ENCODE measurements at places on chromosomes 3 and 15. TPM values are rescaled to one million over a fixed set of nuclear protein-coding genes. Genes with fewer than 3 reads are reported as not detected.
A peak's percentile ranks its signal among the peaks of the same experiment; 100 is the strongest.

- no peak for DNase-seq
These were observed 138.6 kb downstream of the MEGF11 start for GRCh38 chr15:66114863-66115425.

The KBTBD13 gene
- total RNA-seq, result 3.2 TPM

DNA sequence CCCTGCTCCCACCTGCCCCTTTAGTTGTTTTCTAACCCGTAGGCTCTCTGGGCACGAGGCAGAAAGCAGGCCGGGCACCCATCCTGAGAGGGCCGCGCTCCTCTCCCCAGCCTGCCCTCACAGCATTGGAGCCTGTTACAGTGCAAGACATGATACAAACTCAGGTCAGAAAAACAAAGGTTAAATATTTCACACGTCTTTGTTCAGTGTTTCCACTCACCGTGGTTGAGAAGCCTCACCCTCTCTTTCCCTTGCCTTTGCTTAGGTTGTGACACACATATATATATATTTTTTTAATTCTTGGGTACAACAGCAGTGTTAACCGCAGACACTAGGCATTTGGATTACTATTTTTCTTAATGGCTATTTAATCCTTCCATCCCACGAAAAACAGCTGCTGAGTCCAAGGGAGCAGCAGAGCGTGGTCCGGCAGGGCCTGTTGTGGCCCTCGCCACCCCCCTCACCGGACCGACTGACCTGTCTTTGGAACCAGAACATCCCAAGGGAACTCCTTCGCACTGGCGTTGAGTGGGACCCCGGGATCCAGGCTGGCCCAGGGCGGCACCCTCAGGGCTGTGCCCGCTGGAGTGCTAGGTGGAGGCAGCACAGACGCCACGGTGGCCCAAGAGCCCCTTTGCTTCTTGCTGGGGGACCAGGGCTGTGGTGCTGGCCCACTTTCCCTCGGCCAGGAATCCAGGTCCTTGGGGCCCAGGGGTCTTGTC is 48.5 kb downstream of the PGPEP1L start:
- DNase-seq, result no peak

The GASK1A gene
- 0.52 TPM for total RNA-seq

DNA sequence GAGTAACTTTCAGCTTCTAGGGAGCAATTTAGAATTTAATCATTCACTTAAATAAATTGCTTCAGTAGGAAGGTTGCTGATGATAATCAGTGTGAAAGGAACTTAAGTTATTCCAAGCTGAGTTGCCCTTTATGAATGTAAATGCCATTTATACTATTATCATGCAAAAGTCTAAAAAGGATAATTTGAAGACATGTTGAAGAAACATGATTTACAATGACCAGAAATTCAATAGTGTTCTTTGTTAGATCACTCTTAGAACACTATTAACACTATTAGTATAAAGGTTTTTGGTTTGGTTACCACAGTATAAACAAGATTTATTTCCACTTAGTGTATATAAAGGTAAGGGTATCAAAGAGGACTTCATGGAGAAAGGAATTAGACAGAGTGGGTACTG is 1.6 kb downstream of the OR4F6 start:
- DNase-seq, result no peak

The GHSR gene
- not detected for total RNA-seq

DNA sequence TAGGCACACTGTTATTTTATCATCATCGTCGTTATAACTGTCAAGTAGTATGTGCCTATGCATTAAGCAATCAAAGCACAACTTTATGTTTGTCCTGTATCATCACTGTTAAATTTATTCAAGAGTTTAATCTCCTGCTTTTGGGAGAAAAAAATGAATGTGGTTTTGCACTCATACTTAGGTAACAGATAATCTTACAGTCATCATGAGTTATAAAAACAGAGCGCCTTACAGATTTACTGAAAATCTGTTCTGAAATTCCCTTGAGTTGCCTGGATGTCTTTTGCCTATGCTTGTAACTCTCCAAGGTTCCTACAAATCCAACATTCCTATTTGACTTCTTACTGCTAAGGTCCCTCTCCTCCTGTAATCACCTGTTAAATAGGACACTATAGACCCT is 307.3 kb downstream of the ZIC4 start:
- DNase-seq, result no peak

DNA sequence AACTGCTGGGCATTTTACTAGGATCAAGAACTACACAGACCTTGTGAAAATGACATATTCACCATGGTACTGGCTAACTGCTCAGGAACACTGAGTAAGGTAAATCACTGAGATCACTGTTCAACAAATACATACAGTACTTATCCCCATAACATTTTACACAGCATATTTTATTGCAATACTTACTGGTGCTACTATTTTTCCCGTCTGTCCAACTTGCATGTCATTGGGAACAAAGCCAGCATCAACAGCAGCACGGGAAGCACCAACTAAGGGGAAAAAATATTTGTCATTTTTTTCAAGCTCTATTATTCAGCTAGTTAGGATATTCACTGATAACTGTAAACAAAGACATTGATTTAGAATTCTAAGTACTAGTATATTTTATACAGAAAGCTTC is 37.0 kb downstream of the ETFA start:
- no peak for DNase-seq

- peak; percentile 51 for DNase-seq
These were observed at the start of gene FAM174B for GRCh38 chr15:92655178-92655995. Gene FAM174B, minus strand, starts transcription at chr15:92655775.

The NPAP1 gene
- not detected for total RNA-seq

- DNase-seq, result peak; percentile 51
These were observed 191.6 kb downstream of the GAP43 start for GRCh38 chr3:115814778-115815380.

All from heart left ventricle (tissue), 16 donors.